ENCODE measurements at places on chromosomes 2 and 18.

DNA sequence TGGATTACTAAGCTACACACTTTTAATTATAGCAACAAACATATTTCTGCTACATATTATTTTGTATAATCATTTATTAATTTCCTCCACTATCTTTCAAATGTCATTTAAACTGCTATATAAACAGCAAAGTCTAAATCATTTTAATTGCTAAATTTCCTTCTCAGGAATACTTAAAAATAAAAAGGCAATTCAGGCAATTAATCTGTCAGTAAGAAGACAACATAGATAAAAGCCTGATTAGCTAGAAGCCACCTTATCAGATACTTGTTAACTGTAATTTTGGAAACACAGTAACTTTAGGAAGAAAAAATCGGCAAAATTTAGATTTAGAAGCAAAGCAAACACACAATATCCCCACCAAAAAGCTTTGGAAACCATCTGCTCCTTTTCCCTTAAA, 188.2 kb upstream of the ZNF804A start:
- DNase-seq: no peak

DNA sequence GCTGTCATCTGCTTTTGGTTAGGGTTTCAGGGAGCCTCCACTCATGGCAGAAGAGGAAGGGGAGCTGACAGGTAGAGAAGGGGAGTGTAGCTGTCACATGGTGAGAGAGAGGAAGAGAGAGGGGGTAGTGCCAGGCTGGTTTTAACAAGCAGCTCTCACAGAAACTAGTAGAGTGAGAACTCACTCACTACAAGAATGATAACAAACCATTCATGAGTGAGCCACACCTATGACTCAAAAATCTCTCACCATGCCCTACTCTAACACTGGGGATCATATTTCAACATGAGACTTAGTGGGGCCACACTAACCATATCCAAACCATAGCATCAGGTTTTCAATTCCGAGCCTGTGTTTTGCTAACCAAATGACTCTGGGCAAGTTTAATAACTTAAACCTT, 274.9 kb upstream of the VWC2L start:
- no peak for DNase-seq

- no peak for DNase-seq
Observed at GRCh38 chr2:69766014-69766413, 24.1 kb downstream of the ANXA4 start.

DNA sequence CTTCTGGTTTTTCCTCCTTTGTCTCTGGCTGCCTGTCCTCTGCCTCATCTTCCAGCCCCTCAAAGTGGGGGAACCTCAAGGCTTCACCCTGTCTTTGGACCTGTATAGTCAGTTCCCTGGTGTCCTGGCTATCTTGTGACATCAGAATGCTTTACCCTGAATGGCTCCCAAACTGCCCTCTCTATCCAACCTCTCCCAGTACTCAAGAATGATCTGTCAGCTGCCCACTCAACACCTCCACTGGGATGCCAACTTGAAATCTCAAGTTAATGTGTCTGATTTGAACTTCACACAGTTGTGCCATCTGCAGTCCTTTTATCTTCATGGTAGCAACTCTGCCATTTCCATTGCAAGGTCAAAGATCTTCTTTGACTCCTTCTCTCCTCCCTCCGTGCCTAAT, 43.8 kb downstream of the UBE2F start:
- no peak for DNase-seq

DNA sequence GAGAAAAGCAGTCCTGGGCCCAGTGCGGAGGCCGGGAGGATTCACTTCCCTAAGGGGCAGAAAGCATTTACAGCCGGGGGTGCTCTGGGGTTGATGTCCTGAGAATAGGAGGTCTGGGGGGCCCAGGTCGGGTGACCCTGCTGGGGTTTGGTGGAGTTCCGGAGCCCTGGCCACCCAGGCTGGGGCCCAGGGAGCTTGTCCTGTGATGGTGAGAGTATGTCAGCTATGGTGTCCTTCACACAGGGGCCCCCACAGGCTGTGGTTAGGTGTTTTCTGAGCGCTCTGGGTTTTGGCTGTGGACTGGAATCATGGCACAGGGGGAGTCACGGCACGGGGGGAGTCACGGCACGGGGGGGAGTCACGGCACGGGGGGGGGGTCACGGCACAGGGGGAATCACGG, 54.5 kb upstream of the TMEM18 start:
- no peak for DNase-seq

GRCh38 chr2:86331384-86331783, 6.0 kb downstream of the REEP1 start:
- no peak for DNase-seq

All from NCI-H1930 (cell line).